WTC11 (cell line): ENCODE measurements at places on chromosomes 3 and 15.

DNA sequence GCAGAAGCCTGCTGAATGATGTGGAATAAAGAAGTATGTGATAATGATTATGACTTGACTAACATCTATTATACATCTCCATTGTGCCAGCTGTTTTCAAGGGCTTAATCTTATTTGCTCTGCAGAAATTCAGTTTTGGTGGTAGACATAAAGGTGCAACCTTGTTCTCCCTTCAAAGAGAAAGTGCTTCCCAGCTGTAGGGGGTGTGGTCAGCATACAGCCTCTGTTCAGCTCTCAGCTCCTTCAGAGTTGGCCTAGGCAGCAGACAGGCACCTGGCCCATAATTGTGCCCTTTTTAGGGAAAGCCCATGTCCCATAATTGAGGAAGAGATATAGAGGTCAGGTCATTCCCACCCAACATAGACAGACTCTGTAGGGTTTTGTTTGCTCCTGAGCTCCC is 104.3 kb upstream of the EOMES start:
- no peak overlapping the region for H3K4me3 ChIP-seq
- peaks cover 32% of the 10 kb centered on the region for H3K27me3 ChIP-seq
- DNase-seq, result no peak
- H3K36me3 ChIP-seq, result peaks cover 20% of the 10 kb centered on the region
- H3K4me1 ChIP-seq, result peaks cover 14% of the 10 kb centered on the region
- H3K27ac ChIP-seq, result no peak overlapping the region

DNA sequence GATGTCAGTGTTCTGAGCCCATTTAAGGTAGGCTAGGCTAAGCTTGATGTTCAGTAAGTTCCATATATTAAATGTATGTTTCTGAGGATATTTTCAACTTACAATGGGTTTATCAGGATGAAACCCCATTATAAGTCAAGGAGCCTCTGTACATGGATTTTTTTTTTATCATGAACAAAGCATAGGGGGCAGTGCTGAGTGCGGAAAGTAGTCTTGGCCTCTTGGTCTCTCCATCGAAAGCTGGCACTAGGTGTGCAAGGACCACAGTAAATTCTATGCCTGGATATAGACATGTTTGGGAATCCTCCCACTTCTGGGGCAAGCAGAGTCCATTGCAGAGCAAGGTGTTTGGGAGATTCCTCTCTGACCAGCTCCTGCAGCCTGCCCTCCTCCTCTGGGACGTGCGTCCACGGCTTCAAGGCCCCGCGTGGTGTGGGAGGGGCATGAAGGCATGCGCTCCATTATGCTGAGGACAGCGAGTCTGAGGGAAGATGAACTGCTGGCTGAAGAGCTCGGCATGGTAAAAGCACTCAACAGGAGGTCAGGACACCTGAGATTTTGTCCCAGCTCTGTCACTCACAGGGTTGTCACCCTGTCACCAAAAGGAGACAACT is 122.9 kb upstream of the LIPC start:
- H3K27me3 ChIP-seq, result no peaks in the 10 kb centered on the region
- DNase-seq, result no peak
- no peak overlapping the region for H3K4me3 ChIP-seq
- no peak overlapping the region for H3K27ac ChIP-seq
- peaks cover 25% of the 10 kb centered on the region for H3K4me1 ChIP-seq
- H3K36me3 ChIP-seq, result no peaks in the 10 kb centered on the region

DNA sequence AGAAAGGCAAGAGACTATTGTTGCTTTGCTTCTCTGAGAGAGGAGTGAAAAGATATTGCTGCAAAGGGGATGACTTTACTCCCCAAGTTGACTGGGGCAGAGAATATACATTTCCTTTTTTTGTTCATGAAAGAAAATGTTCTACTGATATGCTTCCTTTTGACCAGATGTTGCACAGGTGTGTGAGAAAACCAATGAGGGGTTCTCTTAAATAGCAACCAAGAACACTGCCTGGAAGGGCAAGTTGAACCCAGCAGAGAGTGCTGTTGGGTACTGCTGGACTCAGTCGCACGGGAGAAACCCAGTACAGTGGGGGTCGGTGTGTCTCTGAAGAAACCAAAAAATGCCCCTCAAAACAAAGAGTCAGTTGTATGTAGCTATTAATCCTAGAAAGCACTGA is 101.2 kb downstream of the CHST2 start:
- H3K36me3 ChIP-seq, result no peaks in the 10 kb centered on the region
- H3K27ac ChIP-seq, result no peak overlapping the region
- H3K4me3 ChIP-seq, result no peak overlapping the region
- no peak for DNase-seq

GRCh38 chr3:115512565-115513415 is 110.5 kb upstream of the GAP43 start:
- H3K27ac ChIP-seq, result peak overlapping the region; percentile 99
- peak; percentile 81 for DNase-seq
- H3K4me3 ChIP-seq, result peak overlapping the region; percentile 86

DNA sequence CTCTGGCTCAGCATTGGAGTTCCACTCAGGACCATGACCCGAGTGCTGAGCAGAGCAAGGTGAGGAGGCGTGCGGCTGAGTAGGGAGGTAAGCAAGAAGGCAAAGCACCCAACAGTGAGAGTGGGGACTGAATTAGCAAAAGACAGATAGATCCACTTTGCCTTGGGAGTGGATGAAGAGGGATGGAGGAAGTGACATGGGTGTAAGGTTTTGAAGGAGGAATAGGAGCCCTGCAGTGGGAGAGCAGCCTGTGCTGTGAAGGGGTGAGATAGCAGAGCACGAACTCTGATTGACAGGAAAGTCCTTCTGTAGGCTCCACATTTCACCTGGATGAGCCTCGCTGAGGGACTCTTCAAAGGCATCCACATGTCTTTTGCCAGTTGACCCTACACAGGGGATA is 522.6 kb downstream of the NTRK3 start:
- no peak for DNase-seq
- peaks cover 2% of the 10 kb centered on the region; the same call in 1 of the 2 replicates for H3K4me1 ChIP-seq
- no peaks in the 10 kb centered on the region for H3K36me3 ChIP-seq
- peak overlapping the region; percentile 42; the same call in 1 of the 2 replicates for H3K27ac ChIP-seq
- H3K4me3 ChIP-seq, result no peak overlapping the region
- H3K27me3 ChIP-seq, result no peaks in the 10 kb centered on the region

GRCh38 chr3:115760716-115761115 is 137.4 kb downstream of the GAP43 start:
- H3K36me3 ChIP-seq, result no peaks in the 10 kb centered on the region
- no peak overlapping the region for H3K27ac ChIP-seq
- DNase-seq, result no peak
- H3K4me1 ChIP-seq, result no peaks in the 10 kb centered on the region
- H3K27me3 ChIP-seq, result no peaks in the 10 kb centered on the region

DNA sequence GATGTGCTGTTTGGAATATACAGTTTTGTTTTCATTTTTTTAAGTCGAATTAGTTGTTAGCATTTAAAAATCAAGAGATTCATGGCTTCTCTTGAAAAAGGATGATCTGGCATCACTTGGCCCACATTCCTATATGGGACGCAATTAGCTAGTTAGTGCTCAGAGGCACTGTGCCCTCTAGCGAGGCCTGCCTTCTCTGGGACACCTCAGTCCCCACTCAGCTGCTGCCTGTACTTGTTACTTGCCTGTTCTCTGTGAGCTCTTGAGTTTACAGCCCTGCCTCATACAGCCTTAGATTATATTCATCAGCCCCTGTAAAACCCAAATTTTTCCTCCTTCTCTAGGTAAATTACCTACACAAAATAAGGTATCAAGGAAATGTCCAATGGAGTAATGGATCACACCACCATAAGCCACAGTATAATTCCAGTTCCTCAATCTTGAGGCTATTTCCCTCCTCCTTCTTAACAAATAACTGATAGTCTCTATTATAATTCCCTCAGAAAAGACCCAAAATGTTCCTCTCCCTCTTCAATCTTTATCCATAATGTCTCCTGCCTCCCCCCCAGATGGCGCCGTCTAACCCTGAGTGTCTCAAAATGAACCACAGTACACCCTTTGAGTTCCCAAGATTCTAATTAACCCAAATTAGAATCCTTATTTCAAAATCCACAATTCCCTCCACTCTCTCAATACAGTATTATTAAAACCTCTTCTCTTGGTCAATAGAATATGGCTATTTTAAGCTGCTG is 2.7 kb downstream of the ZMAT3 start:
- peak overlapping the region; percentile 2; the same call in 1 of the 2 replicates for H3K27ac ChIP-seq
- no peaks in the 10 kb centered on the region for H3K27me3 ChIP-seq
- peak overlapping the region; percentile 18 for H3K4me3 ChIP-seq
- H3K4me1 ChIP-seq, result peaks cover 27% of the 10 kb centered on the region
- peaks cover 16% of the 10 kb centered on the region for H3K36me3 ChIP-seq
- no peak for DNase-seq

- H3K36me3 ChIP-seq, result peaks cover 6% of the 10 kb centered on the region; the same call in 1 of the 2 replicates
- H3K4me1 ChIP-seq, result no peaks in the 10 kb centered on the region
- H3K4me3 ChIP-seq, result no peak overlapping the region
- DNase-seq, result no peak
Observed at GRCh38 chr3:38059591-38059990, 20.6 kb downstream of the DLEC1 start.

GRCh38 chr3:183764847-183765731 is 60.3 kb downstream of the MAP6D1 start:
- H3K27me3 ChIP-seq, result no peaks in the 10 kb centered on the region
- H3K36me3 ChIP-seq, result peaks cover 36% of the 10 kb centered on the region
- no peak for DNase-seq
- 0 out of 2 replicates have a peak, but pooled peaks cover 3% of the 10 kb centered on the region for H3K4me1 ChIP-seq

GRCh38 chr3:10017636-10018292 is 8.5 kb upstream of the FANCD2 start:
- H3K27me3 ChIP-seq, result peaks cover 4% of the 10 kb centered on the region
- H3K27ac ChIP-seq, result no peak overlapping the region
- H3K36me3 ChIP-seq, result peaks cover 9% of the 10 kb centered on the region

GRCh38 chr3:12833222-12834161 is 7.9 kb downstream of the RPL32 start:
- H3K27ac ChIP-seq, result peak overlapping the region; percentile 94
- peaks cover 78% of the 10 kb centered on the region for H3K4me1 ChIP-seq
- peak; percentile 27 for DNase-seq
- H3K36me3 ChIP-seq, result peaks cover 74% of the 10 kb centered on the region
- H3K4me3 ChIP-seq, result no peak overlapping the region
- no peaks in the 10 kb centered on the region for H3K27me3 ChIP-seq

GRCh38 chr3:178159691-178160220 is 376.5 kb upstream of the KCNMB2 start:
- H3K4me3 ChIP-seq, result no peak overlapping the region
- H3K4me1 ChIP-seq, result peaks cover 33% of the 10 kb centered on the region
- H3K27ac ChIP-seq, result peak overlapping the region; percentile 46
- no peaks in the 10 kb centered on the region for H3K27me3 ChIP-seq
- H3K36me3 ChIP-seq, result peaks cover 11% of the 10 kb centered on the region

GRCh38 chr3:66236281-66236680 is 15.5 kb downstream of the SLC25A26 start:
- peak; percentile 20 for DNase-seq
- H3K4me1 ChIP-seq, result peaks cover 6% of the 10 kb centered on the region
- no peak overlapping the region for H3K27ac ChIP-seq
- H3K36me3 ChIP-seq, result peaks cover 16% of the 10 kb centered on the region

- no peaks in the 10 kb centered on the region for H3K36me3 ChIP-seq
- DNase-seq, result no peak
- H3K4me1 ChIP-seq, result peaks cover 43% of the 10 kb centered on the region
- H3K4me3 ChIP-seq, result no peak overlapping the region
- no peak overlapping the region for H3K27ac ChIP-seq
Observed at GRCh38 chr15:60972301-60972700, 256.8 kb downstream of the RORA start.

DNA sequence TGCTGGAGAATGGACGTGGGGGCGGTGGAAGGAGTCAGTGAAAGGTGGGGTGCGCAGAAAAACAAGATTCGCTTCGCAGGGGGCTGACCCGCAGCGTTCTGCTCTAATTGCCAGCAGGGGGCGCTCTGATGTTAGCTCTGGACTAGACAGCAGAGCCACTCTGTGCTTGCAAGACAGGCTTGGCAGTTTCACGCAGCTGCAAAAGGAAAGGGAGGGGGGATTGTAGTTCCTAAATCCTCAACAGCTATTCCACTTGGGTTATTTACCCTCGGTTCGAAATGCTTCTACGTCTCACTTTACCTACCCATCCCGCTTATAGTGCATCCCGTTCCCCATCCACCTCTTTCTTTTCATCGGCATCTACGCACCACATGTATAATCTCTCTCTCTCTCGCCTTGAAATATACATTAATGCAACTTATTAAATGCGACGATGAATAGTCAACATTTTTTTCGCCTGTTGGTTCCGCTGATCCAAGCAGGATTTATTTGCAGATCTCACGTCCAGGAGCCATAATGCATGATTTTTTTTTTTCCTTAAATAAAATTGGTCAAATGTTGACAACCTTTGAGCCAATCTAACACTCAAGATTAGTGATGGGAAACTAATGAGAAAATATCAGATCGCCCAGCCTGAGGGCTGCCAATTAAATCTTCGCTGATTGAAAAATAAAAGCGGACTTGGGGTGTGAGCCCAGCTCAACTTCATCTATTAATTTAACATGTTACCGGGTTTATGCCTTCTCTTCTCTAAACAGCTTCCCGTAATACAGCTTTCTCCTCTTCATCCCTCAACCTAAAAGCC is 216.4 kb downstream of the MEIS2 start:
- no peak overlapping the region for H3K27ac ChIP-seq
- H3K36me3 ChIP-seq, result no peaks in the 10 kb centered on the region
- peak; percentile 92 for DNase-seq
- peaks cover 86% of the 10 kb centered on the region for H3K4me1 ChIP-seq

- H3K27me3 ChIP-seq, result no peaks in the 10 kb centered on the region
- no peaks in the 10 kb centered on the region for H3K36me3 ChIP-seq
- peaks cover 25% of the 10 kb centered on the region for H3K4me1 ChIP-seq
- H3K4me3 ChIP-seq, result no peak overlapping the region
Observed at GRCh38 chr3:59885101-59885500, 835.3 kb upstream of the CFAP20DC start.

- H3K4me1 ChIP-seq, result peaks cover 30% of the 10 kb centered on the region
- H3K27me3 ChIP-seq, result peaks cover 3% of the 10 kb centered on the region
- H3K4me3 ChIP-seq, result no peak overlapping the region
- peaks cover 73% of the 10 kb centered on the region for H3K36me3 ChIP-seq
- no peak for DNase-seq
Observed at GRCh38 chr3:60775985-60776384, 475.3 kb downstream of the FHIT start.

GRCh38 chr3:72969766-72970165 is 26.8 kb upstream of the PPP4R2 start:
- no peak for DNase-seq
- no peaks in the 10 kb centered on the region for H3K27me3 ChIP-seq
- H3K27ac ChIP-seq, result no peak overlapping the region
- H3K4me1 ChIP-seq, result peaks cover 15% of the 10 kb centered on the region
- H3K36me3 ChIP-seq, result no peaks in the 10 kb centered on the region; the same call in 1 of the 2 replicates

GRCh38 chr15:81560405-81560804 is 186.4 kb upstream of the TMC3 start:
- no peak for DNase-seq
- no peak overlapping the region for H3K27ac ChIP-seq
- H3K27me3 ChIP-seq, result peaks cover 4% of the 10 kb centered on the region; the same call in 1 of the 2 replicates
- H3K4me3 ChIP-seq, result no peak overlapping the region
- H3K4me1 ChIP-seq, result peaks cover 9% of the 10 kb centered on the region

GRCh38 chr3:158976966-158977365 is 175.1 kb downstream of the MFSD1 start:
- H3K36me3 ChIP-seq, result peaks cover 3% of the 10 kb centered on the region; the same call in 1 of the 2 replicates
- no peak overlapping the region for H3K4me3 ChIP-seq
- DNase-seq, result no peak
- peaks cover 4% of the 10 kb centered on the region; the same call in 1 of the 2 replicates for H3K4me1 ChIP-seq
- no peak overlapping the region for H3K27ac ChIP-seq
